ENCODE measurements at places on chromosomes 4 and X.

GRCh38 chr4:3225071-3225850 lies 23.7 kb upstream of the MSANTD1 start:
- no peak for DNase-seq

DNA sequence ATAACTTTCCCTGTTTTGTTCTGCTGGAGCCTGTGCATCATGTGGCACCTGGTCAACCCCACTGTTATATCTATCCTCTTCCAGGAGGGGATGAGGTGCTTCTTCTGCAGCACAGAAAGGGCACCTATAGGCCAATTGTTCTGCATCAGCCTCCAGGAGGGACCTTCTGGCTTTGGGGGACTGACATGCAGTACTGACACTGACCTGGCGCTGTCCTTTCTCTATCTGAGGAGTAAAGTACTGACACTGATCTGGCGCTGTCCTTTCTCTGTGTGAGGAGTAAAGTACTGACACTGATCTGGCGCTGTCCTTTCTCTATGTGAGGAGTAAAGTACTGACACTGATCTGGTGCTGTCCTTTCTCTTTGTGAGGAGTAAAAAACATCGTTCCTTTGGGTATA lies 498.4 kb downstream of the PACRGL start:
- no peak for DNase-seq

GRCh38 chr4:148097801-148098200 lies 344.4 kb downstream of the NR3C2 start:
- no peak for DNase-seq

- DNase-seq: no peak
Observed at GRCh38 chr4:122911588-122911987, 10.8 kb downstream of the NUDT6 start.

- DNase-seq: no peak
Observed at GRCh38 chr4:22764183-22764582, 71.4 kb downstream of the GBA3 start.

GRCh38 chr4:150211799-150212445 lies 133.7 kb downstream of the DCLK2 start:
- peak; percentile 92 for DNase-seq

- DNase-seq: no peak
Observed at GRCh38 chr4:114593526-114593925, 5.1 kb upstream of the UGT8 start.

DNA sequence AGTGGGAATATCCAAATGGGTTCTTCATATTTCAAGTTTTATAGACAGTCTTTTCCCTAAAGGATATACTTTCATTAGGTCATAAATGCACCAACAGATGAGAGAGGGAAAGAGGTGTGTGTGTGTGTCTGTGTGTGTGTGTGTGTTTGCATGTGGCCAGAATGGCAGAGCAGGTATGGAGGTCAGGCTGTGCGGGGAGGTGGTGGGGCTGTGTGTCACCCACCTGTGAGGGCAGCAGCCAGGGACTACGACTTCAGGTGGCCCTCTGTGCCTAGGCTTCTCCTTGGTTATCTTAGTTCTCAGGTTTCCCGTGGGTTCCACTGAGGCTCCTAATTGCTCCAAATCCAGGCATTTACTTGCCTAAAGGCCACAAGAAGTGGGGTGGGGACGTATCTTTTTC lies 14.6 kb downstream of the HAND2 start:
- no peak for DNase-seq

DNA sequence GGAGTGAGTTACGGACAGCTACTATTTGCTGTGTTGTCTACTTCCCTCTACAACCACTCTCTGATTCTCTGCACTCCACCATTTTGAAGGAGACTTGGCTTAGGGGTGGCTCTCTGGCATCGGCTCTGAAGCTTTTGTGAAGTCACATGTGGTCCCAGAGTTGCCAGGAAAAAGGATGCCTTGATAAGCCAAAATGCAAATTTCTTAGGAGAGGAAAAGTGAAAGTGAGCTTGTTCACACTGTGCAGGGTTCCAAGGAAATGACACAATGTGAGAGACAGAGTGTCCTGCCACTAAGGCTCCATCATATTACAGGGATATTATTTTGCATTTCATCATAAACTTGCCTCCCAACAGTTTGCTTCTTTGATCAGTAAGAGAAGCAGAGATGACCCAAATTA lies 7.2 kb downstream of the PHOX2B start:
- DNase-seq: no peak

GRCh38 chr4:123386609-123387008 lies 10.0 kb upstream of the SPRY1 start:
- no peak for DNase-seq

- no peak for DNase-seq
Observed at GRCh38 chr4:99013402-99013843, 17.9 kb downstream of the METAP1 start.

GRCh38 chrX:37926700-37927099 lies 79.3 kb upstream of the DYNLT3 start:
- peak; percentile 6 for DNase-seq

GRCh38 chr4:184815046-184815877 lies 10.5 kb downstream of the ACSL1 start:
- DNase-seq: no peak

DNA sequence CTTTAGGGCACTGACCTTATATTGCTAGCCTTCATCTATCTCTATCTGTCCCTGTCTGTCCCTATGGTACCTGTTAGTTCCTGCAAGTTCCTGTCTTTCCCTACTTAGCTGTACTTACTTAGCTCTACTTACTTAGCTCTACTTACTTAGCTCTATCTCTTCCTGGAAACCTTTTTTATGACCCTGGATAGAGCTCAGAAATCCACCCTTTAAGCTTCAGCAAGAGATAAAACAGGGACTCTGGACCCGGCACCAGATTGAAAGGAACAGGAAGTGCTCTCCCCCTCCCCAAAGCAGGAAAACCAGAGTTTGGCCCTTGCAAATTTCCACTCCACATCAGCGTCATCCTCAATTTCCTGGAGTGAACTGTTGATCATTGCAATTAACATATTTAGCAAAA lies 12.3 kb upstream of the IL9R start:
- no peak for DNase-seq

DNA sequence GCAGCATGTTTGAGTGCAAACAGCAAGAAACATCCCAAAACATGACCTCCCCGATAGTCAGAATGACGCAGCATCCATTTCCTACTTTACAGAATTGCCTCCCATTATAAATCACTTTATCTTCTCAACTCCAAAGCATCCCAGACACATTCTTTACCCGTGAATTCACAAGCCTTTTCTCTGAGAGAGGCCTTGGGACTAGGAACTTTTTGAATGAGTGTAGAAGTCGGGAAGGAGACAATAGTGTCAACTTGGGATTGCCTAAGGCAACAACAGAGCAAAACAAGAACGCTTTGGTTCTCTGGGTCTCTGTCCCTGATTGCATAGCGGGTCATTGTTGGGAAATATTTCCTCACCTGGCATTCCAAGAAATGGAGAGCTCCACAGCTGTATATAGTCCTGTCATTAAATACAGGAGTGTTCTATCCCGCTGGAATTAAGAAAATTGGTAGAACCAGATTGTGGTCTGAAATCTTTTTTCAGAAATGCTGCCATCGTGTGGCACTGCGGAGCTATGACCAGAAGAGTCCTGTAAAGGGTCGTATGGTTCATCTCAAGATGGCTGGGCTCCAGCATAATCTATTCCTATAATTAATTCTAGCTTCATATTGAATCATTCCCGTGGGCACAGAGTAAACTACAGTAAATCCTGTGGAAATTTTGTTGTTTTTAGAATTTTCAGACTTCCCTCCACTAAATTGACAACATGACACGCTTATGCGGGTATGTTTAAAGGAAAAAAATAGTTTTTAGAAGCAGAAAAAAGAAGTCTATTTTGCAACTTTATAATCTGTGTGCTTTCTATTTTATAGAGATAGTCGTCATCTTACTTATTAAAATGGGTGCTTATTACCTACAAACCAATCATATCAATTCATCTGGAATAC lies 2.0 kb upstream of the SPP1 start:
- peak; percentile 85 for DNase-seq

- DNase-seq: no peak
Observed at GRCh38 chrX:152821145-152821765, 9.3 kb downstream of the CETN2 start.

- DNase-seq: peak; percentile 69
Observed at GRCh38 chr4:86247906-86248305, 111.9 kb downstream of the MAPK10 start.

GRCh38 chr4:177159600-177159999 lies 150.1 kb upstream of the NEIL3 start:
- DNase-seq: no peak

DNA sequence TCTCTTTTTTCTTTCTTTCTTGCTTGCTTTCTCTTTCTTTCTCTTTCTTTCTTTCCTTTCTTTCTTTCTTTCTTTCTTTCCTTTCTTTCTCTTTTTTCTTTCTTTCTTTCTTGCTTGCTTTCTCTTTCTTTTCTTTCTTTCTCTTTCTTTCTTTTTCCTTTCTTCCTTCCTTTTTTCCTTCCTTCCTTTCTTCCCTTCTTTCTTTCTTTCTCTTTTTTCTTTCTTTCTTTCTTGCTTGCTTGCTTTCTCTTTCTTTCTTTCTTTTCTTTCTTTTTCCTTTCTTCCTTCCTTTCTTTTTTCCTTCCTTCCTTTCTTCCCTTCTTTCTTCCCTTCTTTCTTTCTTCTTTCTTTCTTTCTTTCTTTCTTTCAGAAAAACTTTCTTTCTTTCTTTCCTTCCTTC lies 108.1 kb upstream of the SHOX start:
- no peak for DNase-seq

DNA sequence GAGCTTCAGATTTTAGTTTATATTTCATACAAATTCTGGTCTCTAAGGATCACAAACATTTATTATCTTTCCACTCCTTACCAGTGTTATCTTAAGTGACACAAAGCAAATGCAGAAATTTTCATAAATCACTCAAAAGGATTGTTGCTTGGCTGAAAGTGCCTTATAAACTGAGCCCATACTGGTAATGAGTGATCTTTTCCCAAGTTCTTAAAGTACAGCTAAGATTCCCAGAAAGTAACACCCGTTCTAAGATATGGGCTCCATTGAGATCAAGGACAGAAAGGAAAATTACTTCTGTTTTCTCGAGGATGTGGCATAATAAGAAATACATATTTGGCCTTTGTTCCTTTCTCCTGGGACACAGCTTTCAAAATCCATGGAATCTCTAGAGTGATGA lies 313.7 kb downstream of the ARHGAP24 start:
- no peak for DNase-seq

DNA sequence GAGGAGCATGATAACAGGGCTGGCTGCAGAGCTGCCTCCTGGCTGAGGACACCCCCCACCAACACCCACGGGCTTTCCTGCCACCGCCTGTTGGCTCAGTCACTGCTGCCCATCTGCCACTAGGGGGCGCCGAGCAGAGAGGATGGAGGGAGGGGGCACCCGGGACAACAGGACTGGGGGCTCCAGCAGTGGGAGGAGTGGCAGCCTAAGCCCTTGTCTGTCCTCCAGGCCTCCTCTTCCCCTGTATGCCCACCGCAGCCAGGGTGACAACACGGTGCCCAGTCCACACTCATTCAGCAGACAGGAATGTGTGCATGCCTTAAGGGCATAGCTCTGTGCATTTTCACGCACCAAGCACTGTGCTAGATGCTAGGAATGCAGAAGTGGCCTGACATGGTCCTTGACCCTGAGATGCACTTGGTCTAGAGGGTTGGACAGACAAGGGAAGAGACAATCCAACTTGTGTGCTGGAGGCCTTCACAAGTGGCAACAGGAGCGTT lies 149.9 kb downstream of the AMMECR1 start:
- no peak for DNase-seq

- peak; percentile 27 for DNase-seq
Observed at GRCh38 chr4:117817301-117817700, 217.0 kb upstream of the NDST3 start.

- no peak for DNase-seq
Observed at GRCh38 chrX:38311743-38312142, 15.6 kb downstream of the RPGR start.

- no peak for DNase-seq
Observed at GRCh38 chr4:32106767-32107166, 1386.6 kb downstream of the PCDH7 start.

DNA sequence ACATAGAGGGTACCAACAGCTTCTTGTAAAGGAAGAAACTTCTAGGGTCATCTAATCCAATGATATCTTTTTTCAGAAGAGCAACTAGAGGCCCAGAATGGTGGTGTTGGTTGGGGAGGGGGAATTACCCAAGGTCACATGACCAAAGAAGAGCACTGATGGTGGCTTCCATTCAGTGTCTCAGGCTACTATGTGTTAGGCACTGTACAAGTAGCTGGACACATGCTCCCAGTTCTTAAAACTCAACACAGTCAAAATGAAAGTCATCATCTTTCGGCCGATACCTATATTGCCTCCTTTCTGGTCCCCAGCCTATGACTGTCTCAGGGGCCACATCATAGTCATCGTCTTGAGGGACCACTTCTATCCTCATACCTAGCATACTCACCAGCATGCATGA lies 88.1 kb downstream of the ARHGAP6 start:
- no peak for DNase-seq

DNA sequence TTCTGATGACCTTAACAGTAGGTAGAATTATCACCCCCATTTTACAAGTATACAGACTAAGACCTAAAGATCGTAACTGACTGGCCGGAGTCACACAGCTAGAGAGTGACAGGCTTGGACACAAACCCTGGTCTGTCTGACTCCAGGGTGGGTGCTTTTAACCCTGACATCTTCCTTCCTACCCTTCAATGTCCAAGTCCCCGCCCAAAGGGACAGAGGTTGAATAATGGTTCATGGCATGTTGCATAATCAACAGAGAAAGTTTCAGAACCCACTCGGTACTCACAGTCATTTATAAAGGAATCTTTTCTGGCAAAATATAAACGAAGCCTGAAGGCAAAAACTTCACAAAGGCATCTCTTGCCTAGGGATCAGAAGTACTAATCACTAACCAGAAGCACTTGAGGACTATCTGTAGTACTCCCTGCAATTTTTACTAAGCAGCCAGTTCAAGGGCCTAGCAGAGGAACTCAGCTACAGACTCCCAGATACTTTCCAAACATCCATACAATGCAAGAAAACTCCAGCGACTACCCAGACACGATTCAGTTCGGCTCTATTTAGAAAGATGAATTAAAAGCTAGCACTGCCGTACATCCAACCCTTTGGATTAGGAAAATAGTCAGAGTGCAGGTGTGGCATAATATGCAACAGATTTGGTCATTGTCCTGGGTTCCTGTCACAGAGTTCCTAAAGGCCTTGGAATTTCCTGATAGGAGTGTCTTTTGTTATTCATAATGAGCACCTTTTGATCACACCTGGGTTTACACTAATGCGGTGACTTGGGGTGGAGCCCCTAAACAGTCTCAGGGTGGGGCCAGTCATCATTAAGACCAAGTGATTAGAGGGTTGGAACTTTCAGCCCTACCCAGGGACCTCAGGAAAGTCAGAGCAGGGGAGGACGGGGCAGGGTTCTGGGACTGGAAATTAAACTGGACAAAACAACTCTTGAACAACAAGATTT lies 44.0 kb downstream of the RELL1 start:
- no peak for DNase-seq

- no peak for DNase-seq
Observed at GRCh38 chr4:173525118-173526011, 4.7 kb downstream of the HAND2 start.

GRCh38 chr4:4792466-4792865 lies 67.0 kb upstream of the MSX1 start:
- peak; percentile 74 for DNase-seq

- no peak for DNase-seq
Observed at GRCh38 chrX:38438321-38438720, 85.9 kb downstream of the OTC start.

GRCh38 chrX:66018585-66019309 lies 21.1 kb downstream of the VSIG4 start:
- no peak for DNase-seq

- DNase-seq: peak; percentile 79
Observed at GRCh38 chr4:15479089-15479912, 9.6 kb downstream of the CC2D2A start.

- DNase-seq: no peak
Observed at GRCh38 chr4:1871471-1872021, 353 bp downstream of the NSD2 start.

GRCh38 chrX:10158279-10159144 lies 1.7 kb downstream of the CLCN4 start:
- DNase-seq: no peak
